ENCODE measurements at places on chromosomes 1 and 21. TPM values are rescaled to one million over a fixed set of nuclear protein-coding genes. Genes with fewer than 3 reads are reported as not detected.
A peak's percentile ranks its signal among the peaks of the same experiment; 100 is the strongest.

Gene PRDX6
- total RNA-seq: 136 TPM

Gene LCA5L
- not detected for total RNA-seq

Gene CR1L
- not detected for total RNA-seq

Gene GPR37L1
- total RNA-seq: not detected

Gene RCAN3
- total RNA-seq: 77.4 TPM

GRCh38 chr21:18908641-18909040, 505.1 kb upstream of the TMPRSS15 start:
- no peak for DNase-seq
- H3K27ac ChIP-seq: no peak overlapping the region

- peaks cover 18% of the 10 kb centered on the region for H3K4me1 ChIP-seq
- H3K4me3 ChIP-seq: peak overlapping the region; percentile 61
- H3K27me3 ChIP-seq: no peaks in the 10 kb centered on the region
- DNase-seq: peak; percentile 88
- peak overlapping the region; percentile 65 for H3K27ac ChIP-seq
Observed at GRCh38 chr1:11650331-11650991, 3.8 kb downstream of the FBXO2 start.

- no peaks in the 10 kb centered on the region for H3K27me3 ChIP-seq
- H3K36me3 ChIP-seq: peaks cover 61% of the 10 kb centered on the region
- H3K27ac ChIP-seq: no peak overlapping the region
Observed at GRCh38 chr1:12486401-12487005, 131.5 kb downstream of the DHRS3 start.

- H3K27me3 ChIP-seq: peaks cover 10% of the 10 kb centered on the region
- no peak for DNase-seq
- H3K4me3 ChIP-seq: no peak overlapping the region
- no peaks in the 10 kb centered on the region for H3K36me3 ChIP-seq
- H3K27ac ChIP-seq: no peak overlapping the region
- H3K4me1 ChIP-seq: no peaks in the 10 kb centered on the region
Observed at GRCh38 chr1:153025797-153026196, 5.2 kb upstream of the SPRR1B start.

- peaks cover 39% of the 10 kb centered on the region for H3K4me1 ChIP-seq
- peak within 1 kb of the TSS; percentile 99 for H3K27ac ChIP-seq
- H3K36me3 ChIP-seq: peaks cover 13% of the 10 kb centered on the region
Observed at GRCh38 chr1:203765029-203765837, at the start of gene LAX1. Gene LAX1 (plus strand): TSS chr1:203765183. CDS start chr1:203765566, 383 bp downstream.

DNA sequence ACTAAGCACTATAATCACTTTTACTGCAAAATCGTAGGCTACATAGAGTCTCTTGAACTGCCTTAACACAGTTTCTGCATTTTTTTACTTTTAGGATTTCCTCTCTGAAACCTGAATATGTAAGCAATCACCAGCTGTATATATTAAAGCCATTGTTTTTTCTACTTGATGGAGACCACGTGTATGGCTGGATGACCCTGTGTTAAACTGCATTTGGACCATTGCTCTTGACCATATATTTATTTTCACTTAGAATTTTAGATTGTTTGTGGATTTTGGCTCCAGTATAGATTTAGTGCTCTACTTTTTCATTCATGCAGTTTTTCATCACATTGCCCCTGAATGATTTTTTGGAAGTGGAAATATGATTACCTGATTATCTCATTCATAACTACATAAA, 320.5 kb upstream of the SGIP1 start:
- no peak for DNase-seq
- H3K27me3 ChIP-seq: no peaks in the 10 kb centered on the region
- peaks cover 12% of the 10 kb centered on the region for H3K4me1 ChIP-seq
- no peak overlapping the region for H3K4me3 ChIP-seq
- no peak overlapping the region for H3K27ac ChIP-seq

- H3K36me3 ChIP-seq: no peaks in the 10 kb centered on the region
- no peak overlapping the region for H3K4me3 ChIP-seq
- peaks cover 38% of the 10 kb centered on the region for H3K4me1 ChIP-seq
- peaks cover 6% of the 10 kb centered on the region for H3K27me3 ChIP-seq
- no peak overlapping the region for H3K27ac ChIP-seq
Observed at GRCh38 chr1:181127898-181128453, 39.5 kb downstream of the IER5 start.

DNA sequence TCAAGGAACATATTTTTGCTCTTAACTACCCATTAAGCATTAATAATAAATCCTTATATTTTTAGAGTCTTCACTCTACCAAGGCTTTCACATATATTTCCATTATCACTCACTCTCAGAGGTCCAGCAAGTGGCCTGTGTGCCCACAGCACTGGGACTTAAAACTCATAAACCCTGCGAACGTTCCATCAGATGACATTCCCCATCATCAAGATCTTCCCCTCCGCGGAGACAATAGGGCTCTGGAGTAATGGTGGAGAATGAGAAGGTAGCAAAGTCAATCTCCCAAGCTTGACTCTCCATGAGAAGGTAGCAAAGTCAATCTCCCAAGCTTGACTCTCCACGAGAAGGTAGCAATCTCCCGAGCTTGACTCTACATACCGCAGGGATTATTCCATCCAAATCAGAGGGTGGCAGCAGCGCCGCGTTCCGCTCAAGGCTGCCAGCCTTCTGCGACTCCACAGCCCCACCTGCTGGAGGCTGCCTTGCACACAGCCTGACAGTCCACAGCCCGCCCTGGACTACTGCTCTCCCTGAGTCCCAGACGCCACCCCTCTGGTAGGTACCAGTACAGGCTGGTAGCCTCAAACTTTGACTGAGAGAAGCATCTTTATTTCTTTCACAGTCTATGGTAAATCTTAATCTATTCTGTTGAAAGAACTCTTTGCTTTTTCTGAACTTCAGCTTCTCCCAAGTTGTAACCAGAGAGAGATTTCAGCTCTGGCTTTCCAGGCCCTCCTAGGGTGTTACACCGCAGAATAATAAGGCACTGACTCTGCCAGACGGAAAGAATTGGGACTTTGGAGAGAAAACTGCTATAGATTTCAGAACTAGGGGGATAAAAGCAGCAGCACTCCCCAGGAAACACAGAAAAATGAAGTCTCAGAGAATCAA, 26.4 kb upstream of the CTTNBP2NL start:
- H3K4me3 ChIP-seq: no peak overlapping the region
- H3K27ac ChIP-seq: no peak overlapping the region
- DNase-seq: peak; percentile 87
- H3K4me1 ChIP-seq: peaks cover 2% of the 10 kb centered on the region

- H3K4me1 ChIP-seq: no peaks in the 10 kb centered on the region
- H3K4me3 ChIP-seq: no peak overlapping the region
- DNase-seq: no peak
Observed at GRCh38 chr1:167860231-167860923, 53.6 kb downstream of the ADCY10 start.

DNA sequence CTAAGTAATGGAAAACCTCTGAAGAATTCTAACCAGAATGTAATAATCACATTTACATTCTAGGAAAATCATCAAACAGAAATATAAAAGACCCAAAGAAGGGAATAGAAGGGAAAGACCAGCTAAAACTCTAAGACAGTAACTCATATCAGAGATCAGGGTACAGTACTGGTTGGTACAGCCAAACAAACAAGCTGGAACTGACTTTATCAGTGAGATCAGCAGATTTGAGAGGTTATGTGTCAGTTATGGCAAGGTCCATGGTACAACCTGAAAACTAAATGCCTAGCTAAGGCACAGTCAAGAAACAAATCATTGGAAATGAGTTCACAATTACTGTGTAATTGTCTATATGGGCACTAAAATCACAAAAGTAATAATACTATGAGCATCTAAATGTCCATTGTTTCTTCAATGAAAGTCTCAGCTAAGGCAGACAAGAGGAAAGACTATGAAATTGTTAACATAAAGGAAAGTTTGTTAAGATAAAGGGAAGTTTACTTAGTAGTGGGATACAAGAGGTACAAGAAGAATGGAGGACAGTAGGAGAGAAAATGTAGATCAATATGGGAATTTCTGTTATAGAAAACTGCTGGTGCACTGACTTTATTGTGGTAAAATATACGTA, 75.8 kb downstream of the TRIM33 start:
- H3K36me3 ChIP-seq: peaks cover 18% of the 10 kb centered on the region
- H3K4me1 ChIP-seq: peaks cover 12% of the 10 kb centered on the region
- DNase-seq: no peak
- no peaks in the 10 kb centered on the region for H3K27me3 ChIP-seq
- no peak overlapping the region for H3K27ac ChIP-seq

GRCh38 chr1:18211764-18212163, 104.2 kb downstream of the IGSF21 start:
- no peaks in the 10 kb centered on the region for H3K27me3 ChIP-seq
- no peak for DNase-seq
- no peaks in the 10 kb centered on the region for H3K36me3 ChIP-seq
- H3K4me1 ChIP-seq: no peaks in the 10 kb centered on the region

All from activated naive CD8-positive, alpha-beta T cell treated with anti-CD3 and anti-CD28 coated beads, Interleukin-2, amount 10 ng/mL, durations not matched to agents 7 days and 5 days (primary cell).